Iris pigment epithelial cell (primary cell): ENCODE measurements at places on chromosomes 6 and 20.

DNA sequence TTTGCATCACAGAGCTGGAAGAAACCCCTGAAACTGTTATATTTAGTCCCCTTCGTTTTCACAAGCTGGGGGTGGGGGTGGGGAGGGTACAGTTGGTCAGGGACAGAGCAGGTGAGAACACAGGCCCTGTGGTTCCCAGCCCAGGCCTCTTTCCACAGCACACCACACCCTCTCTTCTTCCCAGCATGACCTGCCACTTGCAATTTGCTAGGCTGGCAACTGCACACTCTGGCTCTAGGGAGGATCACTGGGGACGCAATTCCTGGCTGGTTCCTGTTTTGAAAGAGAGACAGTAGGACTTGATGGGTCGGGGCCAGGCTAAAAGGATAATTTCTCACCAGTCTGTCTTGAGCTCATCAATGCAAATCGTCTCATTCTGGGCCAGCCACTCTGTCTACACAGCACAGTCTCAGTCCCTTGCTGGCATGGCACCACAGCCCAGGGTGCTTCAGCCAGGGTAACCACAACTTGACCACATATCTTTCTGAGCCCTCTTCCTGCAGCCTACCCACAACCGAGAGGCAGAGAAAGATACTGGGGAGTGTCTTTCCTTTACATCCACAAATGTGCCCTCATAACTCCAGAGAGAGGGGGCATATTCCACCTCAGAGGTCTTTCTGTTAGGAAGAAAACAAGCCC, 41.7 kb upstream of the EMILIN3 start:
- DNase-seq, result no peak

- peak; percentile 46 for DNase-seq
Measured at GRCh38 chr20:54219751-54220426, 12.0 kb downstream of the PFDN4 start.

GRCh38 chr6:75377386-75377785, 92.8 kb upstream of the TMEM30A start:
- no peak for DNase-seq

DNA sequence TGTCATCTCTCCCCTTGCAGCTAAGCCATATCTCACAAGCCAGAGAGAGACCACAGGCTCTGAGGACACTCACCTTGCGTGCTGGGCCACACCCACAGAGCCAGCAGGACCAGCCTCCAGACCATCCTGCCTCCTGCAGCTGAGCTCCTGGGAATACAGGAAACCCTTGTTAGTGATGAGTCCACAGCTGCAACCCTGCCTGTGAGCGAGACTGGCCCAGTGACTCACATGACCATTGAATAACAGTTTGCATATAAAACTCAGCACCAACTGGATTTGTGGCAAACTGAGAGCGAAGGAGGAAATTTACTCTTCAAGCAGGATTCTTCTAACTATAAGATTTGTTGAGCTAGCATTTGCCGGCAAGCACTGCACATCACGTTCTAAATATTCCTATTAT, 3.0 kb downstream of the THBS2 start:
- peak; percentile 92 for DNase-seq

- DNase-seq, result peak; percentile 13
Measured at GRCh38 chr6:12923644-12924235, 207.2 kb downstream of the PHACTR1 start.

DNA sequence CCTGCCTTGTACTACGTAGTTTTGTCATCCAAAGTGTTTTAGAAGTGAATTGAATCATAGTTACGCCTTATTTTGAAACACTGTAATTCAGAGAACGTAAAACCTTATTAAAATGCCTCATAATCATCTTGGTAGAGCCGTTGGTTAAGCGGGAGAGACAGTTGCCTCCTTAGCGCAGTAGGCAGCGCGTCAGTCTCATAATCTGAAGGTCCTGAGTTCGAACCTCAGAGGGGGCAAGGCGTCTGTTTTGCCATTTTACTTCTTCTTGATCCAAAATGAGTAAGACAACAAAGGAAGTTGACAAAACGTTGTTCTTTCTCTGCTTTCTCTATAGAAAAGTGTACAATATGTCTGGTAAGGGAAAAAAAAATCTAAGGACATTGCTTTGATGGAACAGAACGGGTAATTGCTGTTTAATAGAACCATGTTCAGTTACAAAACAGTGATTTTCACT, 20.7 kb upstream of the TRIM27 start:
- DNase-seq, result peak; percentile 72

GRCh38 chr6:169638388-169638787, 63.4 kb downstream of the WDR27 start:
- DNase-seq, result no peak

DNA sequence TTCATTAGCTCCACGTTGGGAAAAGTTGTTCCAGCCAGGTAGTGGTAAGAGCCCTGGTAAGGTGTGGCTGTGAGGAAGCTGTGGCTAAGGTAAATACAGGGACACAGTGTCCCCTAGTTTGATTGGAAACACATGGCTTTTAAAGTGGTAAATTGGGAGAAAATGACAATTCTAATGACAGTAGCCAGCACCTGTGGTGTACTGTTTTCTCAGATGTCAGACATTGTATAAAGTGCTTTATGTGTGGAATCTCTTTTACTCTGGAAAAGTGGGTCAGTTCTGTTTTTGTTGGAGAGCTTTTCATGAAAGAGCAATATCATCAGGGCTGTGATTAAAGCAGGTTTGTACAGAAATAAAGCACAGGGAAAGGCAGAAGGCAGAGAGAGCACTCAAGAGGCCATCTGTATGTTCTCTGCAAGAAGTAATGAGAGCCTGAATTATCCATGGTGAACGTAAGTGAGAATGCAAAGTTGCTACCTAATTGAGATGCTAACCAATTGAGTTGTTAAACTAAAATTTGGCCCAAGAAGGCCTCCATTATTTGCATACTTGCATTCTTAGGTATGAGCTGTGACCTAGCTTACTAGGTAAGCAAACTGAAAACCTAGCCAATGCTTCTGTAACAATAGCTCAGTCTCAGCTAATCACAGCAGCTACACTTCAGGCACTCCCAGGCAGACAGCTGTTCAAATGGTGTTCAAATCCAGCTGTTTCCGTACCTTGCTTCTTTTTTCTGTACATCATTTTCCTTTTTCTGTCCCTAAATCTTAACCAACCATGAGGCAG, 28.2 kb downstream of the MRAP2 start:
- DNase-seq, result no peak

DNA sequence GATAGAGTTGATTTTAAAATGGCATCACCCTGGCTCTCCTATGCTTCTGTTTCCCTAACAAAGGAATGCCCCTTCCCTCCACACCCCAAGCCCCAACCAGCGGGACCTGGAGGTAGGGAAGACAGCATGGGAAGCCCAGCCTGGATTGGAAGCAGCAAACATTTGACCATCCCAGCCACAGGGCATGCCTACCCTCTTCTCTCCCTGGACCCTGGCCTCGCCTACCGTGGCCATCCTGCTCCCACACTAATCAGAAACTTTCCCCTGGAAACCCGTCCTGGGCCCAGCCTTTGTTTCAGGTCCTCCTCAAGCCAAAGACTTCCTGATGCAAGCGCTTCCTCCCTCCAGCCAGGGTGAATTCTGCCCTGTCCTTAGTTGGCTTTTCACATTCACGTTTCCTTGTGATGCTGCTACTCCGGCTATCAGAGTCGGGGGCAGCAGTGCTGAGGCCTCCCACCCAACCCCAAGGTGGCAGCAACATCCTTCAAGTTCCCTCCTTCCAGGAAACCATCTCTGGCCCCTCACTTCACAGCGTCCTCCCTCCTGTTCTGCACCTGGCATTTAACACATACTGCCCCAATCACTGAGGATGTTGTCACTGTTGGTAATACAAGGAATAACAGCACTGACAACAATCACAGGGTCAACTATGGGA, 18.2 kb upstream of the ANGPT4 start:
- DNase-seq, result no peak

- no peak for DNase-seq
Measured at GRCh38 chr20:14715400-14715799, 378.0 kb upstream of the FLRT3 start.

GRCh38 chr6:113924312-113924723, 46.6 kb downstream of the HDAC2 start:
- no peak for DNase-seq

DNA sequence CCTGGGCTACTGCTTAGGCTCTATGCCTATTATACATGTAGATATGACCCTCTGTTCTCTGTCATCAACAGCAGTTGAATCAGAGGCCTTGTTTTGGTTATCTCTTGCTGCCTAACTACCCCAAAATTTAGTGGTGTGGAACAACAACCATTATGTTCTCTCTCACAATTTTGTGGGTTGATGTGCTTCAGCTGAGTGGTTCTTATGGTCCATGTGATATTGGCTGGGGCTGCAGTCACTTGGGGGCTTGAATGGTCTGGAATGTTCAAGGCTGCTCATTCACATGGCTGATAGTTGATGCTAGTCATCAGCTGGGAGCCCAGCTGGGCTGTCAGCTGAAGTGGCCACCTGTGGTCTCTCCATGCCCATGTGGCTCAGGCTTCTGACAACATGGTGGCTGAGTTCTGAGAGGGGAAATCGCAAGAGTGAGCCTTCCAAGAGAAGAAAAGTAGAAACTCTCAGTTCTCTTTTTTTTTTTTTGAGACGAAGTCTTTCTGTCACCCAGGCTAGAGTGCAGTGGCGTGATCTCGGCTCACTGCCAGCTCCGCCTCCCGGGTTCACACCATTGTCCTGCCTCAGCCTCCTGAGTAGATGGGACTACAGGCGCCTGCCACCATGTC, 47.8 kb downstream of the SHLD1 start:
- DNase-seq, result no peak

GRCh38 chr6:6560909-6561308, 27.6 kb upstream of the LY86 start:
- DNase-seq, result no peak

DNA sequence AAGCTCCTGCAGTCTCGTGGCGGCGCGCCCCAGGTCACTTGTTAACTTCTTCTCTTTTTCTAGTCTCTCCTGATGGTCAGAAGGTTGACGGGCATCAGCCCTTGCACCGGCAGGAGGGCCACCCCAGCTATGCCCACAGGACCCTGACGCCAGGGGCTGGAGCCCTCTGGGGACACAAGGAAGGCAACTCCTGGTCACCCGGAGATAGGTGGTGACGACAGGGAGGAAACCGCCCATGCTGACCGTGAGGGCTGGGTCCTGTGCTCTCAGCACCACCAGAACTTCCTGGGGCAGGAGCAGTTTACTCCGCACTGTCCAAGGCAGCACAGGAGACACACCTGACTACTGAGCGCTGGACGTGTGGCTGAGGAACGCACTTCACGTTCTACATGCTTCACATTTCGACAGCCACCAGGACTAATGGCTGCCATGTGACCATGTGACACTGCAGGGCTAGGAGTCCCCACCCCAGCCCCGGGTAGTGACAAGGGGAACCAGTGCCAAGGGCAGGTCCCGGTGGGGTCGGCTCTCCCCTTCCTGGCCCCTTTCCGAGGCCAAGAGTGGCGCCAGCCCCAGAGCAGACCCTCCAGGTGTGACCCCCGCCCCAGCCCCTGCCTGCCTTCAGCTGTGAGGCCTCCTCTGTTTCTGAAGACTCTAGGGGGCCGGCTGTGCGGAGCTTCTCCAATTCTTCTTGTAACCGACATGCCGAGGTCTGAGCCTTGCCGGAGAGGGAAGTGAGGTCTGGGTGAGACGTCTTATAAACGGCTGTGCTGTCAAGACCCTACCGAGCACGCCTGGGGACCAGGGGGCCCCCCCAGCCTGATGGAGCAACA, 45.2 kb downstream of the DSTN start:
- no peak for DNase-seq

GRCh38 chr6:14117158-14118090, at the start of gene CD83:
Gene CD83, plus strand, starts transcription at chr6:14117772. Its CDS starts 40 bp downstream, at chr6:14117812.
- DNase-seq, result peak; percentile 51

- no peak for DNase-seq
Measured at GRCh38 chr6:106513808-106514582, 115.3 kb downstream of the RTN4IP1 start.

DNA sequence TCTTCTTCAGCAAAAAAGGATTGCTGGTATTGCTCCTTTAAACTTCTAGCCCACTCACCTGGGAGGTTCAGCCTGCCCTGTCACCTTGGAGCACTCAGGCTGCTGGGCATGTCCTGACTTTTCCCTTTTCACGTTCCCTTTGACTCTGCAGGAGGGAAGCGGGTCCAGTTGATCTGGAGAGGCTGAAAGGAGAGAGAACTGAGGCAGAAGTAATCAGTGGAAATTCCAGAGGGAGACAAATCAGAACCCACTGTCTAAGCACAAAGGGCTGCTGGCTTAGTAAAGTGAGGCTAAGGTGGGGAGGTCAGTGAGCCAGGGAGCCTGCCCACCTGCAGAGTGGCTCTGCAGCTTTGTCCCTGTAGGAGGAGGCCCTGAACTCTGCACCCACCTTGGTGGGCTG, 9.7 kb upstream of the SYNDIG1 start:
- no peak for DNase-seq

DNA sequence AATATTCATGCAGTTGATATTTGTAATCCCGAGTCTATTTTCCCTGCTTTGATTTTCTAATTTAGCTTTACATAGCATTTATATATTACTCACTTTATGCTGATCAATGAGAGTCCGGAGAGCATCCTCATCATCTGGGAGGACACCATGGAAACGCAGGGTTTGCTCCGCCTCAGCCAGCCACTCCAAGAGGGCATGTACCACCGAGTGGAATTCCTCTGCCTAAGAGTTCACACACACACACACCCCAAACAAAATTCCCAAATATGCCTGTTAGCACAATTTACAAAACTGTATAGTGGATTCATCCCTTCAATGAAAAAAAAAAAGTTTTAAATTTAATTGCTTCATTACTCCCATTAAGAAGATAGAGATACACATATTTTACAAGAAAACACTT, 160.7 kb downstream of the DST start:
- DNase-seq, result no peak

DNA sequence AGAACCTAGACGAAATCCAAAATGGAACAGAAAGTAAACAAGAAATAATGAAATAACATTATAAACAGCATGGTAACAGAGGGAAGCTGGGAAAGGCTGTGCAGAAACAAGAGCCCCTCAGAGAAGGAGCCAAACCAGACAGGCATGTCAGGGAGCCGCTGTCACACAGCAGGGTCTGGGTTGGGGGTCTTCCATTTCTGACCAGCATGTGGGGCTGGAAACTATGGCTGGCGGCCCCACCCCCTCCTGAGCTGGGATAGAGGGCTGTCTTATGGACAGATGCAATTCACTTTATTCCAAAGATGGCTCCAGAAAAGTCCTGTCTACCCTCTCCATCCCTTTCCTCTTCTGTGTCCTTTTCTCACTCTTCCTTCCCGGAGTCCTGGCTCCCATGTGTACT, 27.3 kb downstream of the C6orf89 start:
- no peak for DNase-seq

- no peak for DNase-seq
Measured at GRCh38 chr6:94600636-94601035, 976.7 kb upstream of the MANEA start.
